ENCODE measurements at places on chromosomes 2 and 18.

- no peak for DNase-seq
Measured at GRCh38 chr2:59756150-59756549, 797.3 kb downstream of the BCL11A start.

GRCh38 chr2:74915743-74916142 is 42.7 kb upstream of the POLE4 start:
- DNase-seq, result no peak

- no peak for DNase-seq
Measured at GRCh38 chr2:209095432-209095831, 328.4 kb upstream of the MAP2 start.

GRCh38 chr2:146992057-146992456 is 852.8 kb upstream of the ACVR2A start:
- no peak for DNase-seq

DNA sequence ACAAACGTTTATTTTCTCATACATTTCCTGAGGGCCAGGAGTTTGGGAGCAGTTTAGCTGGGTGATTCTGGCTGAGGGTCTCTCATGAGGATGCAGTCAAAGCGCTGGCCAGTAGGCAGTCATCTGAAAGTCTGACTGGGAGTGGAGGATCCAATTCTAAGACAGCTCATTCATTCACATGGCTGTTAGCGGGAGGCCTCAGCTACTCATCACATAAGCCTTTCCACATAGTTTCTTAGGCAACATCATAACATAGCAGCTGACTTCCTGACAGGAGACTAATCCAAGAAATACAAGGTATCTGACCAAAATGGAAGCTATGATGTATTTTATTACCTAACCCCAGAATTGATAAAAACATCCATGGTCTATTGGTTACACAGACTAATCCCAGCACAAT is 2.9 kb upstream of the MRPL44 start:
- DNase-seq, result no peak

GRCh38 chr2:176078541-176079284 is 5.0 kb downstream of the EVX2 start:
- DNase-seq, result no peak

DNA sequence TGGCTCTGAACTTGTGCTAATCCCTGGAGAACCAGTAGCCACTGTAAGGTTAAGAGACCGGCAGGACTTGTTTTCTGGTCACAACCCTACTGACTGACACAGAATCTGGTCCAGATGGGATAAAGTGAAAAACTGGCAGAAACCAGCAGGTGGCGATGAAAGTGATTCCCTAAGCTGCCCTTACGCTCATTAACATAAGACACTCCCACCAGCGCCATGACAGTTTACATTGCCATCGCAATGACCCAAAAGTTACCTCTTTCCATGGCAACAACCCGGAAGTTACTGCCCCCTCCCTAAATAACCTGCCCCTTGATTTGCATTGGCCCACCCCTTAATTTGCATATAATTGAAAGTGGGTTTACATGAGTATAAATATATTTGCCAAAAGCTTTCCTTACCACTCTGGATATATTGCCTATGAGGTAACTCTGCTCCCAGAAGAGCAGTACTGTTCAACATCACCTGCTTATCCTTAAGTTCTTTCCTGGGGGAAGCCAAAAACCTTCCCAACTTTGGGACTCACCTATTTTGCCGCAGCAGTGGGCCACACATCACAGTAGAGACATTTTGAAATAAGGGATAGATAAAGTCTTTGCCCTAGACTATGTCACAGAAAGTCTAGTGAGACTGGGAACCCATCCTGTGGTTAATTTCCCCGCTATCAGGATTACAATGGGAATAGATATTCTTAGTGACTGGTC is 35.8 kb upstream of the AFF3 start:
- DNase-seq, result peak; percentile 87

- DNase-seq, result no peak
Measured at GRCh38 chr2:197058777-197059300, 132.3 kb upstream of the PGAP1 start.

DNA sequence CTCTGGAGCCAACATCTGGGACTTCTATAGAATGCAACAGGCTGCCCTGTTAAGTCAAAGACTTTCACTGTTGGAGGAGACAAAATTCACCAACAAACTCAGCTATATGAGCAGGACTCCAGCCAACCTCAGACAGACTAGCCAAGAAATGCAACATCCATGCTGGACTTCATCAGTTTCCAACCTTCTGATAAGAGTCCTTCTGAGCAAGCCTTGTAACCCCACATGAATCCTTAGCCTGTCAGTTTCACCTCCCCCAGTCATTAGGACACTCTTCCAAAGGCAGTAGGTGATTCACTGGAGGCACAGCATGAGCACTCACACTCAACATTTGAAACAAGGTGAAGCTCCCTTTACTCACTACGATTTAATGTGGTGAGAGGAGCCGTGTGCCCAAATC is 5.8 kb downstream of the TBC1D8 start:
- DNase-seq, result no peak

GRCh38 chr2:16482460-16482859 is 183.2 kb downstream of the CYRIA start:
- no peak for DNase-seq

DNA sequence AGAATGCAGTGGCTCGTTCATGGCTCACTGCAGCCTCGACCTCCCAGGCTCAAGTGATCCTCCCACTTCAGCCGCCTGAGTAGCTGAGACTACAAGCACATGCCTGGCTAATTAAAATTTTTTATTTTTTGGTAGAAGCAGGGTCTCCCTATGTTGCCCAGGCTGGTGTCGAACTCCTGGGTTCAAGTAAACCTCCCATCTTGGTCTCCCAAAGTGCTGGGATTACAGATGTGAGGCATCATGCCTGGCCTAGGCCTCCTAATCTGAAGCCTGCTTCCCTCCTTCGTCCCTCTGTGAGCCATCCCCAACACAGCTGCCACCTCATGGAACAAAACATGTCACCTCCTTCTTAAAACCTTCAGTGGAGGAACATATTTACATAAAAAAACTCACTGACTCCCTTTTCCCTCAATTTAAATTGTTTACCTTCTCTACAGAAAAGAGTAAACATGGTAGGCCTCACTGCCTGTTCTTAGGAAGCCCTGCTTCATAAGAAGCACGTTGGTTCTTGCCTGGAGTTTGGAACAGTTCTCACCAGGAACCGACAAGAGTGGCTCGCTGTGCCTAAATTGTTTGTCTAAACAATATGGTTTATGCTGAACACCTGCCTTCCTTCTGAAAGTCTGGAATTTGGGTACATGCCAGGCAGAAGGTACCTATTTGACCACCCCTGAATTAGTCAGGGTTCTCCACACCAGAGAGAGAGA is 12.1 kb upstream of the RHOB start:
- no peak for DNase-seq

DNA sequence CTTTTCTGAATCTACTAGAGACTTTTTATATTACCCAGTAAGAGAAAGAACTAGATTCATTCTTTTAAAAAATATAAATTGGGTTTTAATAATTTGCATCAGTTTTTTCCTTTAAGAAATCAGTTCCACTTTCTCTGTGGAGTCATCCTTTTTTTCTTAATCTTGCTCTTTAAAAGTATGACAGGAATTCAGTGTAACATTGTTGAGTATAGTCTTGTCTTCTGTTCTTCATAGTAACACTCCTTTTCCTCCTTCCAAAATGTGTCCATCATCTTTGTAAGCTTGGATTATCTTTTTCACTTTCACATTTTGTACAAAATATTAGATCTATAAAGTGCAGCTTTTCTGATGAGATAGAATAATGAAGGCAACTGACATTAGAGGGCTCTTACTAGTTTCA is 135.4 kb downstream of the HAUS1 start:
- DNase-seq, result no peak

GRCh38 chr18:35671966-35672603 is 90.5 kb downstream of the GALNT1 start:
- DNase-seq, result no peak

GRCh38 chr2:163970058-163970813 is 234.4 kb upstream of the FIGN start:
- DNase-seq, result no peak

DNA sequence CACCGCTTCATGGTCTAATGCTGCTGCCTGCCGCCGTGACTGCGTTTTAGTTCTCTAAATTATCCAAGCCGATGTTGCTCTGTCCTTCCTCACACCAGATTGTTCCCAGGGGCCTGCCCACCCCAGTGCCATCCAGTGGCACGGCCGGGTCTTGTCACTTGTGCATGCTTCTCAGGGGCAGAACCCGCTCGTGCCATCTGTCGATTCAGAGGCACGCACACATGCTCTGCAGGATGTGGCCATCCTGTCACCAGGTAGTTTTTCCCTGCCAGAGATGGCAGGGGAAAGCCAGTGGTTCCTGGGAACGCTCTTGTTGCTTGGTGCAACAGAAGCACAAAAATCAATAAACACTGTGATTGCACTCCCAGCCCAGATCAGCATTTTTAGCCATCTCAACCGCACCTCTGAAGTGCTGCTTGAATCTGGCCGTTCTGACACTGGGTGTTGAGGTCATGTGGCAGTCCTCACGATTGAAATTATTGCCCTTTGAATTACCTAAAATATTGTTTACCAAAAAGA is 119.6 kb upstream of the BOD1L2 start:
- DNase-seq, result no peak

DNA sequence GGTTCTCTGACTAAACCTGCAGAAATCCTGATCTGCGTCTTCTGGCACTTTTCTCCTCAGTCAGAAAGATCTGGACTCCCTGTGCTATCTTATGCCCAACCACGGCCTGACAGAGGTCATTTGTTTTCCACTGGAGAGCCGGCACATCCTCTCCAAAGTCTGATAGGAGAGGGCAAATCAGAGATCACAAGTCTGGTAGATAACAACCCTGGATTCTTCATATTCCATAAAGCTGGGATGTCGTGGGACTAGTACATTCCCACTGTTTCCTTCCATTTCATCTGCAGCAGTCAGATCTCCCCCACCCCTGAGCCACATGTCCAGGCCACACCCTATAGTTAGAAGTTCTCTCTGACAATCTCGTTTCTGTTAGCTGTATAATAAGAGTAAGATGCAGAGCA is 157.0 kb downstream of the MGAT5 start:
- no peak for DNase-seq

- DNase-seq, result peak; percentile 71
Measured at GRCh38 chr2:46803911-46804670, 111.5 kb downstream of the MCFD2 start.

DNA sequence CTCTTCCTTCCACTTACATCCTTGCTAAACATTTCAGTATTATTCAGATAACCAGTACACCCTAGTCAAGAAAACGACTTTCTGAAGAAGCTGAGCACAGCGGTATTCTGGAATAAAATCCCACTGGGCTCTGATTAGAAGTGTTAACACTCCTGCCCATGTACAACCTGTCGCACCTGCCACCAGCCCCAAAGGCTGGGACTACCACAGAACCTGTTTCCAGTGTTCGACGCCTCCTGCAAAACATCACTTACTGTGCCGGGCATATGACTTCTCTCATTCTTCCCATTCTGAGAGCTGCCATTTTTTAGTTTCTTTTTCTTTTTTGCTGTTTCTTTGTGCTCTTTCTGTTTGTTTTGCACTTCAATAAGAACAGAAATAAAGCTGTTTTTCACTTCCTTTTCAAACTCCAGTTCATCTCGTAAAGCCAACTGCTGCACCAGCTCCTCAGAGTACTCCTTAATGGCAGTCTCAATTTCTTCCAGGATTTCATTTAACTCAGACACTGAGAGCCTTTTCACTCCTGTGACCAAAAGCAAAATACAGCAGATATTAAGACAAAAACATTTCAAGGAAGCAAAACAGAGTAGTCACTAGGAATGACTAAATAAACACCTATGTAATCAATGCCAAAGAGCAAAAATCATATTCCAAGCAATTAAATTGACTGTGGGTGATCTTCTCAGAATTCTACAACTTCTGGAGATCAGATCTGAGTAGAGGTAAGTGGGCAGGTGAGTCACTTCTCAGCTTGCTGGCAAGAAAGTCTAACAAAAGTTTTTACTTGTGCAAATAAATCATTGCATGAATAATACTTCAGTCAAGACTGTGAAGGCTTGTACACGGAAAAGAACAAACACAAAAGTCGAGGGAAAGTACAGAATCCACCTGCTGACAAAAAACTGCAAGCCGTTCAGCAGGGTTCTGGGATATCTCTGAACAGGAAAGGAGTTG is 19.3 kb downstream of the FEZ2 start:
- DNase-seq, result peak; percentile 53

- DNase-seq, result no peak
Measured at GRCh38 chr2:162100579-162100978, 26.6 kb upstream of the DPP4 start.

GRCh38 chr2:4653991-4654390 is 950.6 kb downstream of the DCDC2C start:
- no peak for DNase-seq

DNA sequence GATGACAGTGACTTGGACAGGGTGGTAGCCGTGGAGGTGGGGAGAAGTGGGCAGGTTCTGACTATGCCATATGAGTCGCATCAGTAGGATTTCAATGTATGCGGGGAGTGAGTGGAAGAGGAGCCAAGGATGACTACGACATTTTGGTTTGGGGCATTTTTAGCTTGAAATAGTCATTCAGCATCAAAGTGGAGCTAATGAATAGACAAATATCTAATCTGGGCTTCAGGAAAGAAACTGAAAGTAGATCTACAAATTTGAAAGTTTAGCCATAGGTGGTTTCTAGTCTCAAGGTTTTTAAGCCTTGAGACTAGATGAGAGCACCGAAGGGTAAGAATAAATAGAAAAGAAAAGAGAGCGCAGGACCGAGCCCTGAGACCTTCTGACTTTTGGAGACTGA is 58.3 kb downstream of the FEZ2 start:
- DNase-seq, result no peak

DNA sequence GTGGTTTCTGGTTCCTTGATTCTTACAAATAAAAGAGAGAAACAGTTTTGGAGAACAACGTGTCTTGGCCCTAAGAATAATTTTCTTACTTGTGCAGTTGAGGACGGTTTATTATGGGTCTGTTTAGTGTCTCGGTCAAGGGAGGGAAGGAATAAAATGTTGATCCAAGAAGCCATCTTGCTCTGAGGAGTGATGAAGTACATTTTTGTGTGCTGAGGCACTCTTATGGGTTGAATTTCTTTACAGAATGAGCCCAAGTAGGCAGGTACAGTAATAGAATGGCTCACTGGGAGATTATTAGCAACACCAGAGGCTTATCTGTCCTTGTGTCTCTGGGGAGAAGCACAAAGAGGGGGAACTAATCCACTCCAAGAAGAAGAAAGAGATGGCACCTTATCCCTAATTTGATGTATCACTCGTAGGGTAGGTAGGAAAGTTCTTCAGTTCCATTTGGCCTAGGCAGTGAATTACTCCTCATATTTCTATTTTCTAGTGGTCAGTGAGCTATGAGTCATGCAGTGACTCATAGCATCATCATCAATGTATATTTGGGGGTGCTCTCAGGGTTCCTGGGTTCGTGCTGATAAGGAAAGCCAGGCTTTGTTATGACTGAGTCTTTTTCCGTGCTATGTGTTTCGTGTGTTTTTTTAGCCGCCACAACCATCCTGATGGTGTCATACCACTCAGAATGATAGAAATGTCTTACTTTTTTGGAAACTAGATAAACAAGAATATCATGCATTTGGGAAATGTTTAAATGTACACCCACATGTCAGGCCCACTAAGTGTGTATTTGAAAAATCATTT is 250.1 kb upstream of the CTAGE1 start:
- peak; percentile 61 for DNase-seq

GRCh38 chr18:63099091-63099840 is 220.3 kb downstream of the BCL2 start:
- DNase-seq, result no peak

Measured in HT-29 (cell line).